Spinal cord (tissue), 10 donors: ENCODE measurements at places on chromosomes 2 and 18. TPM values are rescaled to one million over a fixed set of nuclear protein-coding genes. Genes with fewer than 3 reads are reported as not detected.

GRCh38 chr2:197168705-197169104 is 141.9 kb downstream of the ANKRD44 start:
- no peak for DNase-seq

DNA sequence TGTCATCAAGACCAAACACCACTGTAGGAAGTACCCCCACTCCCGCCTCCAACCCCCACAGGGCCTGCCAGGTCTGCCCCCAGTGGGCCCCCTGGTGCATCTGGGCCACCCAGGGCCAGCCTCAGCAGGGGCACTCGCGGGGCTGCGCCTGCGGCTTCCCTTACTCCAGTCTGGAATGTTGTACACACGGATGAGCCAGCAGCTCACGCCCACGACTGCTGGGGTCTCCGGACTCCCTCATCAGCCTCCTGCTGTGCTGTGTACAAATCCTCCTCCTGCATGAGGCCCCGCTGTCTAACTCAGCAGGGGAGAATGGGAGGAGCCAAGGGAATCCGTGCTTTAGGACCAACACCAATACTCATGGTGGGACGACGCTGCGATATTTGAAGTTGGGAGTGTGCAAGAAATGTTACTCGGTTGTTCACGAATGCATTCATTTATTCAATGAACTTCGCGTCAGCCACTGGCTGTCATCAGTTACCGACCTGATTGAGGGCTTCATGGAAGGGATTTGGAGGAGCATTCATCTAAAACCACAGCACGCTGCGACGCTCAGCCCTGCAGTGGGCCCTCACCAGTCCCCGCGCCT is 654 bp upstream of the ASB1 start:
- peak; percentile 23 for DNase-seq

- DNase-seq, result no peak
Measured at GRCh38 chr18:42891705-42892104, 223.8 kb downstream of the RIT2 start.

DNA sequence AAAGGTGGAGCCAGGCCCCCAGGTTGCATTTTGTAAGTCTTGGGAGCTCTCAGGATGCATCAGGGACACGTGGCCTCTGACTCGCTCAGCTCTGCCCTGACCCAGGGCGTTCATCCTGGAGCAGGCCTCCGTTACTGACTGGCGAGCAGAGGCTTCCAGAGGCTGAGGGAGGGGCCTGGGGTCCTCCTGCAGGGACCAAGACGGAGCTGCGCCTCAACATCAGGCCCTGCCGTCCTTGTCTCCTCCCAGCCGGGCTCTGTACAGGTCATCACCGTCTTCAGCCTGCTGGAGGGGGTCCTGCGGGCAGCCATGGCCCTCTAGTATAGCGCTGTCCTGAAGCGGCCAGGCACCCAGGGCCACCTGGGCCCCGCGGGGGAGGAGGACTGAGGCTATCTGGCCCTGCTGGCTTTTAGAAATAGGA is 10.2 kb upstream of the ALPP start:
- DNase-seq, result no peak

DNA sequence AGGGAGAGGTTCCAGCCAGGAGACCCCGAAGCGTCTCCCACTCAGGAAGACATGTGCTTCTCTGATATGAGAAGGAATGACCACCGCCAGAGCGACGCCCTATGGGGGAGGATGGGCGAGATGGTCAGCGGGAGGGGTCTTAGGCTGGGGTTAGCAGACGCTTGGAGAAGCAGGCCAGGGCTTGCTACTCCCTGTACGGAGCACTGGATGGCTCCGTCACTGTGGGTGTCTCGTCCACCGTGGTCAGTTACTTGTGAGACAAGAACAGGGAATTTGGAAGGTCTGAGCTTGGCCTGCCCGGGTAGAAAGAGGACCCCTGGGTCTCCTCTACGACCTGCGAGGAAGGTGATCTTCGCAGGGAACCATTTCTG is 39.8 kb downstream of the TMEM18 start:
- no peak for DNase-seq

GRCh38 chr2:162057426-162057825 is 16.6 kb downstream of the DPP4 start:
- DNase-seq, result no peak

DNA sequence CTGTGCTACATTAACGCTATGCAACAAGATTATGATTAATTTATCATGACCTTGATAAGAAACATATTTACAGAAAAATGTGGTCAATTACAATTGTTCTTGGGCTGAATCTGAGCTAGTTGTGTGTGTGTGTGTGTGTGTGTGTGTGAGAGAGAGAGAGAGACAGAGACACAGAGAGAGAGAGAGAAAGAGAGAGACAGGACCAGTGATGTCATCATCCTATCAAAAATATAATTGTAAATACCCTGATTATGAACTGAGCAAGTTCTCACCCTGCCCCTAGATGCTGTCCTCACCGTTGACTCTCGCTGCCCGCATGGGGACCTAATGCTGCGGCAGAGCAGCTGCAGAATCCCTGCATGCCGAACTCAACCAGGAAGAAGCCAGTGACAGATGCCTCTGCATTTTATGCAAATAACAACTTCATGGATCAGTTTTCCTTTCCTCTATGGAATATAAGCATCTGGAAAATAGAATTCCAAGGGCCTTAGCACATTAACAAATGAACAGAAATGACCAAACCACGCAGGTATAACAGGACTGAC is 512.5 kb downstream of the PLCL1 start:
- peak; percentile 23 for DNase-seq

GRCh38 chr18:9095297-9096006 is 7.0 kb upstream of the NDUFV2 start:
- DNase-seq, result no peak

- DNase-seq, result peak; percentile 89
Measured at GRCh38 chr18:8501044-8501443, 108.2 kb upstream of the RAB12 start.

GRCh38 chr2:198080879-198081765 is 276.7 kb downstream of the PLCL1 start:
- no peak for DNase-seq

DNA sequence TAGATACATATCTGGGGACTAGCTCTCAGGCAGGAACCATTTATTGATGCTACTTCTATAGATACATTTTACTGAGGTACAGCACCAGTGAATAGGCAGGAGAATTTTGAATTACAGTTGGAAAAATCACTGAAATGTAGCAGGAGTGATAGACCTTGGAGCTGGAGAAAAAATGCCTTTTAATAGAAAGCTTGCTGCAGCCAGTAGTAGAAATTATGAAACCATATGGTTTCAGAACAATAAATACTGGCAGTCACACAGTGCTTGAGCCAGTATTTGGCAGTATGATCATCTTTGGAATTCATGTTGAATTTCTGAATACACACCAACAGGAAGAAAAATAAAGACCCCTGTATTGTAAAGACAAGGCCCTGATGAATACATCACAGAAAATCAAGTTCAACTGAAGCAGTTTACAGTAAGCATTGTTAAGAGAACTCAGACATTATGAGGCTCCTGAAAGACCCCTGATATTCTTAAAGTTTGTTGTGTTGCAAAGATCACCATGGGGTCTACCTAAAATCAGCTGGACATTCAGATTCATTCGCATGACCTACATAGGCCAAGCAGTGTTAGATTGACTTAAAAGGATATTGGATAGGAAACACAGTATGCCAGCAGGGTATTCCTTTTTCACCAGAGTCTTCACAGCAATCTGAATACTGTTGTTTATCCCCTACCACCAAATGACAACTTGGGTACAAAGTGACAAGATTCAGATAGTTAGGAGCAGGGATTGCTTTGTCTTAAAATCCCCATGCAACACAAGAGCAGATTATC is 139.0 kb downstream of the EHBP1 start:
- no peak for DNase-seq

DNA sequence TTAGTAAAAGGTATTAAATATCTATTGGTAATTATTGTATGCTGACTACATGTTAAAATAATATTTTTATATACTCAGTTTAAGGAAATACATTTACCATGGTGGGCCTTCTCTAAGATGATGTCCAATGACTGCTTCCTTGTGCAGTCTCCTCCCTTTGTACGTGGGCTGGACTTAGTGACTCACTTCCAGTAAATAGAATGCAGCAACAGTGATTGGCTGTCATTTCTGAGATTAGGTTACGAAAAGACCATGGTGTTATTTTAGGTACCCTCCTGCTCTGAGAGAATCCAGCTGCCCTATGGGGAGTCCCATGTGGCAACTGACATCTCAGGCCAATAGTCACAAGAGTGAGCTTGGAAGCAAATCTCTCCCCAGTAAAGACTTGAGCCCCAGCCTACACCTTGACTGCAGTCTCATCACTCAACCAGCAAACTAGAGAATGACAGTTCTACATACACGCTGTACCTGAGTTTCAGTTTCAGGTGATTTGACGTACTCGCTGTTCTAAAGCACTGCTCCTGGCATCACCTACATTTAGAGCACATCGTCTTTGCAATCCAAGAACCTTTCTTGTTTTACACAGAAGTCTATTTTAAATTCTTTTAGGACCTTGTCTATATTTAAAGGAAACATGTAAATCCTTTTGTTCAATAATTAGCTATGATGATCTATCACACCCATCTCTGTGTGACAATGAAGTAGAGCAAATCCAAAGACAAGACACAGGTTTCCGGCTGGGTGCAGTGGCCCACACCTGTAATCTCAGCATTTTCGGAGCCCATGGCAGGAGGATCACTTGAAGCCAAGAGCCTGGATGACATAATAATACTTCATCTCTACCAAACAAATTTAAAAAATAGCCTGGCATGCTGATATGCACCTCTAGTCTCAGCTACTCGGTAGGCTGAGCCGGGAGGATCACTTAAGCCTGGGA is 87.2 kb downstream of the COBLL1 start:
- no peak for DNase-seq

DNA sequence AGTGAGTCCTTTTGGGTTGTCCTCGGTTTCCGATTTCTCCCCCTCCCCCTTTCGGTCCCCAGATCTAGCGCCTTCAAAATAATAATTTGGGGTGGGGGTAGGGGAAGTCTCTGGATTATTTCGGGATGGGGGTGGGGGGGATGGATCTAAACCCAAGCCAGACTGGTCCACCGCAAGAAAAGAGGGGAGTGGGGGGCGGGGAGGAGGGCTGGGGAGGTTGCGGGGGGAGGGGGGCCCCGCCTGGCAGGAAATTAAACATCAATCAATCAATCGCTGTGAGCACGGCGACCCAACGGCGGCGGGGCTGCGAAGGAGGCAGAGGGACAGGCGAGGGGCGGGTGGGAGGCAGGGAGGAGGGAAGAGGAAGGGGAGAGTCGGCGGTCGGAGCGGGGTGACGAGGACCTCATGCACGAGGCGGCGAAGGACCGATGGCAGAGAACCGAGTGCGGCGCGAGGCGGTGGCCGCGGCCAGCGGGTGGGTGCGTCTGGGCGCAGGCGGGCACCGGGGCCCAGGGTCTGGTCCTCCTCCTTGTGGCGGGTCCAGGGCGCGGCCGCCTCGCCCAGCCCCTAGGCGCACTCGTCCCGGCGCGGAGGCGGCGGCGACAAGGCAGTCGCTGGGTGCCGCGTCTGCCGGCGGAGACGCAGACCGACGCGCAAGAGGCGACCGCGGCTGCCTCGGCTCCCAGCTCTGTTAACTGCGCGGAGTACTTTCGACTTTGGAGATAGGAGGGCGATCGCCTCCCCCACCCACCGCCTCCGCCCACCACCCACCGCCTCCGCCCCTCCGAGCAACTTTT is 468 bp upstream of the SATB2 start:
- DNase-seq, result no peak

- DNase-seq, result no peak
Measured at GRCh38 chr18:61544178-61544577, 210.9 kb downstream of the CDH20 start.

DNA sequence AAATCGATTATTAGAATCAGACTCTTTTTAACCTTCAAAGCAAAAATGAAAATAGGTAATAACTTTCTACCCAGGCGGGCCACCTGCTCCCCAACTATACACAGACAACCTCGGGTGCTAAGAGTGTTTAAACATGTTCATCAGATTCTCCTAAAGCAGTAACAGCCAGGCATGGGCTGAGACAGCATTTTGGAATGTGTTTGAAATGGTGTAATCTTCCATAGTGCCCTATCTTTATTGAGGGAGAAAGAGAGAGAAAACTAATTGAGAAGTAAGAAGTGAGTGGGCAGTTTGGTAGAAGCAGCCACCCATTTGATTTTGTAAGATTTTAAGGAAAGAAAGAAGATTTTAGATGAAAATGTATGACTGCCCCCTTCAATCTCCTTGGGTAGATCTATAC is 196.1 kb upstream of the CTAGE1 start:
- DNase-seq, result no peak

GRCh38 chr2:45797451-45798230 is 146.2 kb downstream of the PRKCE start:
- no peak for DNase-seq

GRCh38 chr18:39946623-39947061 is 2008.4 kb upstream of the PIK3C3 start:
- DNase-seq, result no peak

GRCh38 chr18:69528435-69528834 is 127.7 kb downstream of the DOK6 start:
- DNase-seq, result no peak

DNA sequence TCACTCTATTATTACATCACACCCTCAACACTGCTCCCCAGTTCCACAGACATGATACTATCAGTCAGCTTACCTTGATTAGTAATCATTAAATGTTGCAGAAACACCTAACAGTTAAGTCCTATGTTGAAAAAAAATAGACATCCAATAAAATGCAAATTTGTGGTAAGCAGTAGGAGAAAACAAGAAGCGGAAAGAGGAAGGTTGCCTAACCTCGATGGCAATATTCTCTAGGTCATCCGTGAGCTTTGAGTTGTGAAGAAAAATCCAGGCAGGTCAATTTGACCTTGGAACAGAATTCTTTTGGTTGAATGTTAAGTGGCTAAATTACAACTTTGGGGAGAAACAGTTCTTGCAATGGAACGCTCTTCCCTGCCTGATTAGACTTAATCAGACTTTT is 264.4 kb downstream of the AFF3 start:
- no peak for DNase-seq

- no peak for DNase-seq
Measured at GRCh38 chr2:189297446-189297845, 117.9 kb upstream of the COL5A2 start.

- no peak for DNase-seq
Measured at GRCh38 chr2:37629529-37629928, 41.9 kb downstream of the CDC42EP3 start.

- DNase-seq, result no peak
Measured at GRCh38 chr2:71060871-71061270, 7.6 kb upstream of the NAGK start.

- DNase-seq, result no peak
Measured at GRCh38 chr2:183224948-183225347, 100.7 kb downstream of the NUP35 start.

- DNase-seq, result no peak
Measured at GRCh38 chr2:82282111-82282882, 1977.7 kb upstream of the LRRTM1 start.

Gene SULT1C2
- total RNA-seq, result 2.9 TPM

Gene RGPD3
- 0.88 TPM for total RNA-seq

Gene EML6
- 20.0 TPM for total RNA-seq

Gene KCNS3
- total RNA-seq, result 11.6 TPM

Gene DYSF
- total RNA-seq, result 3.5 TPM

Gene POTEI
- 0.72 TPM for total RNA-seq

Gene RBM44
- 1.1 TPM for total RNA-seq

Gene RNU2-63P
- 30.7 TPM for total RNA-seq

Gene PPP1CB
- 324 TPM for total RNA-seq

Gene MGAT5
- total RNA-seq, result 76.6 TPM

Gene CPO
- 0.40 TPM for total RNA-seq

Gene MALL
- 5.9 TPM for total RNA-seq

Gene CLEC4F
- total RNA-seq, result not detected

Gene LHCGR
- 0.66 TPM for total RNA-seq

Gene MORN2
- 60.2 TPM for total RNA-seq

Gene VWA3B
- 4.1 TPM for total RNA-seq

Gene RETSAT
- total RNA-seq, result 32.8 TPM

Gene SYT4
- 179 TPM for total RNA-seq

Gene CD8B2
- 0.28 TPM for total RNA-seq
